ENCODE measurements at places on chromosomes 3 and 15.

DNA sequence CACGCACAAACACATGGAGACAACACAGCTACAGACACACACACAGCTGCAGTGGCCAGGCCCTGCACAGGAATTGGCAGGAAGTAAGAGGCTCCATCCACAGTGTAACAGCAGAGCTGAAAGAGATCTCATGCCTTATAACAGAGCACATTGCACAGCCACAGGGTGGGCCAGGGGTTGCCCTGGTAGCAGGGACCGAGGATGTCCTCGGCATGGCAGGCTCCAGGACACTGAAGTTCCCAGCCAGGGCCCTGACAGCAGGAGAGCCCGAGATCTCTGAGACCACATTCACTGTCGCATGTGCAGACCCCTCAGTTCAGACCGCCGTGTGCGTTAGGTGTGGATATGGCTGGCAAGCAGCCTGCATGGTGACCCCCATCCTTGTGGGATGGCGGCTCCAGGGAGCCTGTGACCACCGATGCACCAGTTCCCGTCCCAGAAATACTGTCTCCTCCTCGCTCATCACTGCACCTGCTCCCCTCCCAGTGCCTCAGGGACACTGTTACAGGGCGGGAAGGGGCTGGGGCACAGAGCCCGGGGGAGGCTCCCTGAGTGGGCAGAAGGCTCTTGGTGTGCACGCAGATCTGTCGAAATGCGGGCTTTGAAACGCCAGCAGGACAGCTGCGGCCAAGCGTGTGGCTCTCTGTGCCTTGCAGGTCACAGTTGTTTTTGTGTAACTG, 1.5 kb upstream of the OCA2 start:
- DNase-seq = no peak

DNA sequence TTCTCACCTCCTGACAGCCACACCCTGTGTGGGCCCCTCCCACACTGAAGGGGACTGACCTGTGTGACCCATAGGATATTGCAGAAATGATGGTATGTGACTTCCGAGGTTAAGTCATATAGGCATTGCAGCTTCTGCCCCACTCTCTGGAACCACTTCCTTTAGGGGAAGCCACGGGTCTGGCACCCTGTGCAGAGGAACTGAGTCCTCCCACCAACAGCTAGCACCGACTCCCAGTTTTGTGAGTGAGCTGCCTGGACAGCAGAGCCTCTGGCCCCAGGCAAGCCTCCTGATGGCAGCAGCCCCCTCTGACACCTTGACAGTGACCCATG, 24.6 kb upstream of the SLC6A6 start:
- peak; percentile 52 for DNase-seq

DNA sequence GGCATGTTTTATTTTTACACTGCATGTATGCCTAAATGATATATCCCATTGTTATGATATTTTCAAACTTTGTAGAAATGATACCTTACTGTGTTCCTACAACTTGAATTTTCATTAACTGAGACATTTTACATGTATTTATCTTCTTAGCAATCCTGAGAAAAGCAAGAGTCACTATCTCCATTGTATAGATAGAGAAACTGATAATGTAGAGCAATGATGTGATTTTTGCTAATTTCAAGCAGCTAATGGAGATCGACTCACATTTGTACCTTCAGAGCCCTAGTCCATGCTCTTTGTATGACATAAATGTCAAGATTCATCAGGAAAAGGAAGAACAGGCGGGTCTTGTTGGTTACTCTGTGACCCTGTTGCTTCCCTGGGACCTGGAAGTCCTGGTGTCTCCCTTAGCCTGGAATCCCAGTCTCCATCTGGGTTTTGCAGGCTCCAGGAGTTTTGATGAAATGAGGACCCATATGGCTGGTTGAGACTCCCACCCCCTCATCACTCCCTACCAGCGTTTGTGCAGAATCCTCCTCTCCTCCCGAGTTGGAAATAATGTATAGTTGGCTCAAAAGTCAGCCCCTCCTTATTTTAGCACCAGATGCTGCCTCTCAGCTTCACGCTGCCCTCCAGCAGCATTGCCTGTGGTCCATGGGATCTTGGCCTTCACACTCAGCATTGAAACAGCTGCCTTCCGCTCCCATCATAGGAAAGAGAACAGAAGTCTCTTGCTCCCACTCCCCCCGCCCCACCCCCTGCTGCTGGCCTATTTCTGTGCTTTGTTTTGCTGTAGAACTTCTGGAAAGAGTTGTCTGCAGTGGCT, 67.1 kb downstream of the APBA2 start:
- no peak for DNase-seq

DNA sequence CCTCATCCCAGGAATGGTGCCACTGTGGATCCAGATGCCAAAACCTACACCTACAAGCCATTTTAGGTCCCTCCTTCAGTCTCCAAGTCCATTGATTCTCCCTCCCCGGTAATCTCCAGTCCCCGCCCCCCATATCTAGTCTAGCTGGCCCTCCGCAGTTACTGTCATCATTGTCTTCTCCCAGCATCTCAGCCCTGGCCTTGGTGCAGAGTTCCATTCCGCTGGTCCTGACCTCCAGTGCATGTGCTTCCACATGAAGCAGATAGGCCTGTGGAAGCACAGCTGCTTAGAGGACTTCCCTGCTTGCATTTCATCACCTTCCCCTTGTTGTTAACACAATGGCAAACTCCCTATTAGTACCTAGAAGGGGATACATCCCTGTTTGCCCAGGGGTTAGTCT, 331.8 kb downstream of the LRTM1 start:
- DNase-seq = no peak

DNA sequence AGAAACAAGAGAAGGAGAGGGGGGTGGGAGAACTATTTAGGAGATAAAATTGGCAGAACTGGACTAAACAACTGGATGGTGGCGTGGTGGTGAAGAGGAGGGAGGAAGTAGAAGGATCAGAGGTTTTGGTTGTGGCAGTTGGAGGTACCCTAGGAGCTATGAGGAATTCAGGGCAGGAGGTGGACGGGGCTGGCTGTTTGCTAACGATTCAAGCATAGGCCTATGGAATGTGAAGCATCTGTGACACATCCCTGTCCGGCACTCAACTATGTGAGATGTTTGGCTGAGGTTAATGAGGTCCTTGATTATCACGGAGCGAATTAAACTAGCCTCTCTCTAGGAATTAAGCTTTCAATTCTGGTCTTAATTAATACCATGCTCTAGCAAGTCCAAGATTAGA, 13.5 kb downstream of the TARS3 start:
- DNase-seq = no peak

- DNase-seq = no peak
Measured at GRCh38 chr15:39743611-39744010, 39.0 kb downstream of the FSIP1 start.

- no peak for DNase-seq
Measured at GRCh38 chr3:38722781-38723568, 73.5 kb upstream of the SCN5A start.

GRCh38 chr3:30694668-30695067, 88.3 kb downstream of the TGFBR2 start:
- DNase-seq = no peak

- no peak for DNase-seq
Measured at GRCh38 chr3:119631516-119631915, 28.9 kb downstream of the POPDC2 start.

DNA sequence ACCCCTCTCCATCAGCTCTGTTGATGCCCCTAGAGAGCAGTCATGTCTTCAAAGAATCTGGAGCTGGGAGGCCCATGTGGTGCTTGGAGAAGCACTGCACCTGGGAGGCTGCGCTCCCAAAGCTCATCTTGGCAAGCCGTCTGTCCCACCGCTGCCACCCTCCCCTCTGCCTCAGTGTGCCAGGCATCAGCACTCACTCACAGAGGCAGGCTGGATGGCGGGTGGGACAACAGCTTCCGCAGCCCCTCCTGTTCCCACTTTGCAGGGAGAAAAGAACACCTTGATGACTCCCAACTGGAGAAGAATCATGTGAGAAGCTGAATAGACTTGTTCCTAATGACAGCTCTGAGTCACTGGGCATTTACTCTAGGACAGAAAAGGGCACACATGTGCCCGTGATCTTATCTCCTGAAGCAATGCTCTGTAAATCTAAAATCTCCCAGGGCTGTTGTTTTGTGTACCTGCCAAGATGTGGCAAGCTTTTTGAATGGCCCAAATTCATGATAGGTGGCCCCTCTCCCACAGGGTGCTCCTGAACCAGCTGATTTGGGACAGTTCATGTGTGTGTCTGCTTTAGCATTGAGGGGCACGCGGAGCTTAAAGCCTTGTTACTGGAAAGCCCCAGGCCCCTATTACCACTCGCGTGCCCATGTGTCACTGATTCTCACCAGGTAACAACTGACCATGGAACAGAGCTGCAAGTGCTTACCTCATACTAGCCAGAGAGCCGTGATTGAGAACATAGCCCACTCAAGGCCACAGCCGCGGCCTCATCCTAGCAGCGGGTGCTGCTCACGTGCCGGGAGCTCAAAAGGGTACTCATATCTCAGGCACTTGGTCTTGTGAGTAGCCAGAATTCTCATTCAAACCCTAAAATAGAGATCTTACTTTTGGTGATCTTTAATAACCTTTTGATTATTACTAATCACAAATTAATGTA, 104.4 kb downstream of the DNAJB8 start:
- DNase-seq = no peak

GRCh38 chr15:82936966-82937711, 15.4 kb downstream of the HOMER2 start:
- no peak for DNase-seq

DNA sequence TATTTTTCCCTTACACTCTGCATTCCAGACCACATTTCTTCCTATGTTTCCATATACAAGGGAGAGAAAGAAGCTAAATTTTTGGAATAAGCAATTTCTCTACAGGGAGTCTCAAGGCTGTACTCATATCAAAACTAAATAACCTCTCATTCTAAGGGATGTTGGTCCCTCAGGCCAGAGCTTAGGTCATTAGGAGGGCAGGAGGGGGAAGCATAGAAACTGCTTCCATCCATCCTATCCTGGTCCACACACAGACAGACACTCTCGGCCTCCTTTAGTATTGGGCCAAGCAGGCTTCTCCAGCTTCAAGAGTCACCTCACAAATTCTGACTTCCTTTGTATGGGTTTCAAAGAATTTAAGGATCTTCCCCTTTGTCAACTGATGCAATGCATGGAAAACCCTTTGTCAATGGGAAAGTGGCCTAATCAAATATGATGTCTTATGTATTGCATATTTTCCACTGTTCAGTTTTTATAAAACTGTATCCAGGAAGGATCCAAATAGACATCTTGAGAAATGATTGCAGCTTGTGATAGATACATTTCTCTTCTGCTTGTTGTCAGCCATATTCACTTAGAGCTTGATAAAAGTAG, 140.7 kb upstream of the RARB start:
- no peak for DNase-seq

GRCh38 chr15:80060356-80061006, 1.0 kb downstream of the ZFAND6 start:
- DNase-seq = peak; percentile 9

DNA sequence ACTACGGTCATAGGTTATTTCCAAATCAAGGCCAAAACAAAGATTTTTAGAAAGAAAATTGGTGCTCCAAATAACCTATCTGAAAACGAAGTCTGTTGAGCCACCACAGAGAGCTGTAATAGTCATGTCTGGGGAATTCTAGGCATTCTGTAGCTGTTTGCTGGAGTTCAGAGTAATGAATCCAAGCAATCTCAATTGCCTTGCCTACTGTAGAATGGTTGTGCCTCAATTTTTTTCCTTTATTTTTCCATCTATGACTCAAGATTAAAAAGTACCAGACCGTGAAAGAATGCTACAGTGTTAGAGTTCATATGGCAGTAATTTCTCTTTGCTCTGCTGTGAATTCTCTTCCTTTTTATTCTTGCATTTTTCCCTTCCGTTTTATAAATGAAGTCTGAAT, 1007.2 kb upstream of the ALCAM start:
- no peak for DNase-seq

DNA sequence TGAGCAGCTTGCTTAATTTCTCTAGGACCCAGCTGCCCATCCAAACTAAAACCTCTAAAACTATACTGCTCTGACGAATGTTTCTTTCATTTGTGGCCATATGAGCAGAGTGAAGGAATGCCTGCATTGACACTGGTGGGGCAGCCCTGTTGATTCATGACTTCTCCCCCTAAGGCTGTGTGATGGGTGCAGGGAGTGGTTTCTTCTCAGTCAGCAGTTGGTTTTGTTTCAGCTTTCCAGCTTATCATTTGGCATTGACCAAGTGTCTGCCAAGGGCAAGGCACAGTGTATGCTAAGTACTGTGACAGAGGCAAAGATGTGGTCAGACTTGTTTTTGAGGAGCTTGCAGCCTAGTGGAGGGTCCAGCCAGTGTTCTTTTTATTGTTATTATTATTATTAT, 4.7 kb downstream of the ABHD6 start:
- DNase-seq = no peak

DNA sequence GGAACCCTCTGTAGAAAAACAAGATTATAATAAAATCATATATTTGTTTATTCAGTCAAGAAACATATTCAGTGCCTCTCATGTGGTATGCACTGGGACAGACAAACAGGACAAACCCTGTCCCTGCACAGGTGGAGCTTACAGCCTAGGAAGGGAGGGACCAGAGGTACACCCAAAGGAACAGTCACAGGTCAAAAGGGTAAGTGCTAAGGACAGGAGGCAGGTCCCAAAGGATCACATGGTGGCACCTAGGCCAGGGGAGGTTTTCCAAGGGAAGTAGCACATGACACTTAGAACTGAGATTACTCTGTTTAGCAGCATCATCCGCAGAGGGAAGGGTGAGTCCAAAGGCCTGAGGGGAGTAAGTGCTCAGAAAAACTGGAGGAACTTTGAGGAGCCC, 254.4 kb upstream of the ARRDC4 start:
- DNase-seq = no peak

DNA sequence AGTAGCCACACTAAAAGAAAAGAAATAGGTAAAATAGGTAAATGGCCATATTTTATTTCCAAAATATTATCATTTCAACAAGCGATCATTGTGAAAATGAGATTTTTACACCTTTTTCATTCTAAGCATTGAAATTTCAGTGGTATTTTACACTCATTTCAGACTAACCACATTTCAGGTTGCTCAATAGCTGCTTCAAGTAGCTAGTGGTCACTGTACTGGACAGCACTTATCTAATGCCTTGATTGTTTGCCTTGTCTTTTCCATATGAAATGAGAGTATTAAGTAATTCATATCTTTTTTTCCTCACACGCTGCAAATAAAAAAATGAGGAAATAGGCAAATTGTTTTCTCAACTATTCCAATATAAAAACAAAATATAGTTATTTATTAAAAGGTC, 332.8 kb downstream of the NLGN1 start:
- no peak for DNase-seq

GRCh38 chr15:66095871-66096687, 157.5 kb downstream of the MEGF11 start:
- no peak for DNase-seq

DNA sequence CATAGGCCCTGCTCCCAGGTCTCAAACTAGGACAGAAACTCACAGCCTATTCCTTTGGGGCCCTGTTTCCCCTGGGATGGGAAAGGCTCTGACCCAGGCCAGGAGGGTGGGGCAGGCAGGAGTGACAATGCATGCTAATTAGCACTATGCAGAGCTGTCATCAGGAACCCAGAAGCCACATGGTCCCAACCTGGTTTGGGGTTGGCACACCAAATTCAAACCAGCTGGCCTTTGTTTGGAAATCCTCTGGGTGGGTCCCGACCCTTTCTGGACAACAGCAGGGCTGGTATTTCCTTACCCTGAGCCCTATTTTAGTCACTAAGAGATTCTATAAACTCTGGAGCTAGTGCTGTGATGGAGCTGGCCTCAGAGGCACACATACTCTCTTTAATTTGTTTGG, 166.2 kb downstream of the LRTM1 start:
- DNase-seq = no peak

All from effector memory CD8-positive, alpha-beta T cell (primary cell).